ENCODE measurements at places on chromosomes 2 and 18.

GRCh38 chr2:12035956-12036639, 289.7 kb downstream of the LPIN1 start:
- no peak for DNase-seq

DNA sequence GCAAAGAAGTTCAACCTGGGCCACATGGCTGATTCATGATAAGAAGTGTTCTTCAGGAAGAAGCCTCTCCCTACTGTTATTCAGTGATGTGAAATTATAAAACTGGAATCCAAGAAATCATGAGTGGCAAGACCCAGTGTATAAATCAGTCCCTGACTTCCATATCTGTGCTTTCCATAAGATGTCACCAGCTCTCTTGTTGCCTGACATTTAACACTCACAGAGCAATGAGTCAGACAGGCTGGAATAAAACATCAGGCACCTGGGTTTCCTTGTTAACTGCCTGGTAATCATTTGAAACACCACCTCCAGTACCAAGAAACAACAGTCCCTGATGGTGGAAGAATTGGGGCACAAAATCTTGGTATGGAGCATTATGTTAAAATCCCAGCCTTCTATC, 76.1 kb downstream of the SCG2 start:
- DNase-seq = no peak

- DNase-seq = peak; percentile 45
Observed at GRCh38 chr2:56522605-56523089, 338.9 kb downstream of the CCDC85A start.

- no peak for DNase-seq
Observed at GRCh38 chr2:58055033-58055786, 8.6 kb downstream of the VRK2 start.

DNA sequence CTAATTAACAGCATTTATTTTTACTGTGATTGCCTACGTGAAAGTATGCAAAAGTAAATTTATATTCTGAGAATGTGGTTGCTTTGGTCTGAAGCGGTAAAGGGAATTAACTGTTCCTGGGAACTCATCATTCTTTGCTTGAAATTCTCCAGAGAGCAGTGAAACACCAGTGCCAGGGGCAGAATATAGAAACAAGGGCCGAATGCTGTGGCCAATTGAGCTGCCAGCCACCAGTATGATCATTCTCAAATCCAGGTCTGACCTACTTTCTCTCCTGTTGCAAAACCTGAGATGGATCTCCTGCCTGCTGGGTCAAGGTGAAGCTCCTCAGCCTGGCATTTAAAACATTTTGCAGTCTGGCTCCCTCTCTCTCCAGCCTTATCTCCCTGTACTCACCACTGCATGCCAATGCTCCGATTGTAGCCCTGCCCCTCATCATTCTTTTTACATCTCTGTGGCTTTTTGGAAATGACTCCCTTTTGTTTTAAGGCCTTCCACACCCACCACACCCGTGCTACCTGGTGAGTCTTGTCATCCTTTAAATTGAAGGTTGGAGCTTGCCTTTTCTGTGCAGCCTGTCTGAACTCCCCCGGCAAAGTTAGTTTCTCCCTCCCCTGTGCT, 94.5 kb upstream of the TMEM178A start:
- DNase-seq = no peak

DNA sequence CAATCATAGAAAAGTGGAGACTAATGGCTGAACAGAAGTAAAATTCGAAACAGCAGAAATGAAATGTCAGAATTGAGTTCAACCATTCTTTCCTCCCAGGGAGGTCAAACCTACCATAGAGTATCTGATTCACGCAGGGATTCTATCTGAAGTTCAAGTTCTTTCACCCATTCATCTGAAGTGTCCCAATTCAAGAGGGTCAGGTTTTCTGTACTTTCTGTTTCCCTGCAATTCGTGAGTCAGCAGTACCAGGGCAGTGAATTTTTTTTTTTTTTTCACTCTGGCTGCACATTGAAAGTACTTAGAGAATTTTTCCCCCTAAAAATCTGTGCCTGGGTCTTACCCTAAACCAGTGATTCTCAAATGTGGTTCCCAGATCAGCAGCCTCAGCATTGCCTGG, 40.9 kb upstream of the CCDC88A start:
- DNase-seq = no peak

- no peak for DNase-seq
Observed at GRCh38 chr2:158921599-158922408, 46.6 kb upstream of the TANC1 start.

DNA sequence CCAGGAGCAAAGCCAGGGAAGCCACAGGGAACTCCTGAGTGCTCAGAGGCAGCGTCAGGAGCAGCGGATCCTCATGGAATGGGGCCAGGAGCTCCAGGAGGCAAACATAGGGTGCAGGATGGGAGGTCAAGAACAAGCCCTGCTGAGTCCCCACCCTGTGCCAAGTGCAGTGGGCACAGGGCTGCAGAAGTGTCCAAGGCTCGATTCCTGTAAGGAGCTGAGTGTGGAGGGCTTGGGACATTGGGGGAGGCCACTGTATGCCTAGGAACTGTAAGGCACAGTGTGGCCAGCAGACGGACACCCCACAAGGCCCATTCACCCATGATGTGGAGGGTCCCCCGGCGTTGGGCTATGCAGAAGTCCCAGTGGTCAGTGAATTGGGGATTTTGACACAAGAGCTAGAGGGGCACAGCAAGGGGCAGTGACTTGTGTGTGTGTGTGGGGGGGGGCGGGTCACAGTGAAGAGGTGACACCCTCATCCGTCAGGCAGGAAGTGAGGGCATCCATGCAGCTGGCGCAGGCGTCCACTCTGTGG, 55.6 kb downstream of the ACKR3 start:
- no peak for DNase-seq

- no peak for DNase-seq
Observed at GRCh38 chr2:59790186-59791003, 763.1 kb downstream of the BCL11A start.

DNA sequence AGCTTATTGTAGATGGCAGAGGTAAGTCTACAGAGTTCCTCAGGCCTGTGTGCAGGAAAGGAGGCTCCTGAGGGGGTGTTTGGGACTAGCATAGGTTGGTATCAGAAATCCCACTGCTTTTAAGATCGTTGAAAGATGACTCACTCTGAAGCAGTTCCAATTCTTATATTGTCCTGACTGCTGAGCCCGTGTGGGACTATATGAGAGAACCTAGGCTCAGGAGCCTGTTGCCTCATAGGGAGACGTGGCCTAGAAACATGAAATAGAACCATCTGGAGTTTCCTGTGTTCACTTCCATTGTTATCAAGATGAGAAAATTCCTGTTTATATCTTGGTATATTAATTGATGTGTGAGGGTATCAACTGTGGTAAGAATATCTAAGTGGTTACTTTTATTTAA, 5.7 kb downstream of the CCT7 start:
- no peak for DNase-seq

Measured in right forelimb (tissue), 1 donor.